Osteocyte (in vitro differentiated cells): ENCODE measurements at places on chromosomes 11 and 22. TPM values are rescaled to one million over a fixed set of nuclear protein-coding genes. Genes with fewer than 3 reads are reported as not detected.

MB gene
- total RNA-seq = not detected in 2 replicates

CARD16 gene
- total RNA-seq = 1.5 and 1.9 TPM in 2 replicates

SYCE3 gene
- not detected in 2 replicates for total RNA-seq

APOL6 gene
- total RNA-seq = 11.8 and 14.3 TPM in 2 replicates

ART1 gene
- not detected in 2 replicates for total RNA-seq

DRD4 gene
- 1.7 and 1.8 TPM in 2 replicates for total RNA-seq

HSCB gene
- total RNA-seq = 11.6 and 13.4 TPM in 2 replicates

OR9G1 gene
- total RNA-seq = not detected in 2 replicates

OR52K1 gene
- not detected in 2 replicates for total RNA-seq

SMIM35 gene
- total RNA-seq = not detected in 2 replicates

SLC17A6 gene
- total RNA-seq = not detected in 2 replicates

DERL3 gene
- 0.52 and 0.56 TPM in 2 replicates for total RNA-seq

TMX2 gene
- total RNA-seq = 61.9 and 62.2 TPM in 2 replicates

FAM181B gene
- 0.26 and 0.35 TPM in 2 replicates for total RNA-seq

CBLIF gene
- not detected in 2 replicates for total RNA-seq

USP47 gene
- total RNA-seq = 45.2 and 46.1 TPM in 2 replicates

FXYD2 gene
- total RNA-seq = 0.91 TPM in 1 of 2 replicates, not detected in the other

CARD18 gene
- total RNA-seq = not detected in 2 replicates

IGLL5 gene
- total RNA-seq = not detected in 2 replicates

PARVG gene
- total RNA-seq = not detected in 2 replicates

ELFN2 gene
- 0.97 and 0.99 TPM in 2 replicates for total RNA-seq

YPEL4 gene
- total RNA-seq = 0.24 and 0.35 TPM in 2 replicates

WBP2NL gene
- total RNA-seq = not detected in 2 replicates

KRTAP5-2 gene
- total RNA-seq = not detected in 2 replicates
